OCI-LY7 (cell line): ENCODE measurements at places on chromosomes 3 and 15. TPM values are rescaled to one million over a fixed set of nuclear protein-coding genes. Genes with fewer than 3 reads are reported as not detected.

DNA sequence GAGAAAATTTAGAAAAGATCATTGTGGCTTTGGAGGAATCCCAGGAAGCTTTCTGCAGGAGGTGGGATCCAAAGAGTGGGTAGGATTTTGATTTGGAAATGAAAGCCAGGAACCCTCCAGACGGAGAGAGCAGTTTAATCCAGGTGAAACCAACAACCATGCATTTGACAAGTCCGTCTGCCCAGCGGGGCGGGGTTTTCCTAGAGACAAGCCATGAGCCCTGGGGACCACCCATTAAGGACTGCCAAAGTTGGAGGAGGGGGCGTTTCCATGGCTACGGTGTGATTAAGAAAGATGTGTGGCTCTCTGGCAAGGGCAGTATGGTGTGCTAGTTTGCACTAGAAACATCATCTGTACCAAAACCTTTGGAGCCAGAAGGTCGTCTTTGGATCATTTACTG is 53.4 kb downstream of the SRGAP3 start:
- no peak for DNase-seq

- peak; percentile 57 for DNase-seq
Observed at GRCh38 chr15:58931987-58932588, 1.4 kb downstream of the SLTM start.

KCNH8 gene
- total RNA-seq = 0.59 and 1.1 TPM in 2 replicates

GRCh38 chr3:5787861-5788488 is 600.5 kb downstream of the EDEM1 start:
- no peak for DNase-seq
